ENCODE measurements at places on chromosomes 5 and 9. TPM values are rescaled to one million over a fixed set of nuclear protein-coding genes. Genes with fewer than 3 reads are reported as not detected.

Gene OTP
- 0.07 TPM for total RNA-seq

Gene IRGM
- 0.13 TPM for total RNA-seq

Gene PCDHGA7
- 0.78 TPM for total RNA-seq

Gene TNC
- total RNA-seq: 1.2 TPM

Gene ECM2
- 0.10 TPM for total RNA-seq

Gene PLAC8L1
- not detected for total RNA-seq

Gene TGFBI
- 1,874 TPM for total RNA-seq

Data from A549 treated with CpdA at 1 μM for 4 hours (cell line).